ENCODE measurements at places on chromosomes 12 and 14.

DNA sequence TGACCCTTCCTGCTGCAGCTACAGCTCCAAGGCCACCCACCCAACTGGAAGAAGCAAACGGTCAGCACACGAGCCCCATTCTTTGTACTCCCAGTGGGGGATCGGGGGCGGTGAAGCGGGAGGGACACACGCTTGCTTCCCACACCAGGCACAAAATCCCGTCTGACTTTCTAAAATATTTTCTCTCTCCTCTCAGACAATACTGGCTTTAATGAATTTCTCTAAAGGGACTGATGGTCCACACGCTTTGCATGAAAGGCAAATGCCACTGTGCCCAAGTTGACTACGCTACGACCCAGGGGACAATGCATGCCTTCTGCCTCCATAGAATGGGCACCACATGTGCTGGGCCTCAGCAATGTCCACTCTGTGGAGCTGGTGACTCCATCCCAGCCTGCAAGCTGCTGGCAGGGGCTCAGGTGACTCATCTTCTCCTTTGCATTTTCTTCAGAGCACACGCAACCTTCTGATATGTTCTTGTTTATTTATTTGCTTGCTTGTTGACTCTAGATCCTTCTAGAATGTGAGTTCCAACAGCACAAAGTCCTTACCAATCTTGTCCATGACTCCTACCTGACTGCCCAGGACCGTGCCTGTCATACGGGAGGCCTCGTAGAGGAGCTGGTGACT, 15.6 kb downstream of the SYNE3 start:
- DNase-seq: peak; percentile 76

DNA sequence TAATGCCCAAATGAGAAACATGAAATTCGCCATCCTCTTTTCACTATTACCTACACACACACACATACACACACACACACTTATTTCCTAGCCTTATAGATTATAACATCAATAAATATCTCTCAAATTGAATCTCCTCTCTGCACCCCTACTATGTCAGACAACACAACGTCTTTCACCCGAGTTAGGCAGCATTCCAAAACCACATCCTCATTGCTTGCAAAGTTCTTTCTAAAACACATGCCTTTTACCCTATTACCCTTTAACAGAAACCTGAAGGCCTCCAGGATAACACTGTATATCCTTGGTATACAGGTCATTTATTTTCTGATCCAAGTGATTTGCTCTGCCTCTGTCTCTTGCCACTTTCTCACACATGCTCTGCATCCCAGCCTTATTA, 56.3 kb downstream of the KCNH5 start:
- no peak for DNase-seq

GRCh38 chr14:38040411-38040810, 167.3 kb upstream of the SSTR1 start:
- DNase-seq: no peak

DNA sequence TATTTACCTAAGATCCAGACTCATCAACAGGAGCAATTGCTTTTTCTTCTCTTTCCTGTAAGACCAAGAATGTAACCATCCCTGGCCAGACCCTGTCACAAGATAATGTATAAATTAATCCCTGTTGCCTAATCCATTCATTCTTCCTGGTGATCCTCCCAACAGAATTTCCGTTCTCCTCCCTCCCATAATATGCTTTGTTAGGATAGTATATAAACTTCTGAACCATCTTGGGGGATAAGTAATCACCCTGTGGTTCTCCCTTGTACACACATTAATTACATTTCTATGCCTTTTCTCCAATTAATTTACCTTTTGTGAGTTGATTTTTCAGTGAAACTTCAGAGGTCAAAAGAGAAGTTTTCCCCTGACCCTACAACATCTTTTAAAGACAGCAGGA, 76.2 kb upstream of the RASSF8 start:
- no peak for DNase-seq

DNA sequence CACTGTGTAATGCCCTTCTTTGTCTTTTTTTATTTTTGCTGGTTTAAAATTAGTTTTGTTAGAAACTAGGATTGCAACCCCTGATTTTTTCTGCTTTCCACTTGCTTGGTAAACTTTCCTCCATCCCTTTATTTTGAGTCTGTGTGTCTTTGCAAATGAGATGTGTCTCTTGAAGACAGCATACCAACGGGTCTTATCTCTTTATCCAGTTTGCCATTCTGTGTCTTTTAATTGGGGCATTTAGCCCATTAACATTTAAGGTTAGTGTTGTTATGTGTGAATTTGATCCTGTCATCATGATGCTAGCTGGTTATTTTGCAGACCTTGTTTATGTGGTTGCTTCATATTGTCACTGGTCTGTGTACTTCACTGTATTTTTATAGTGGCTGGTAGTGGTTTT, 43.5 kb upstream of the LALBA start:
- DNase-seq: no peak

DNA sequence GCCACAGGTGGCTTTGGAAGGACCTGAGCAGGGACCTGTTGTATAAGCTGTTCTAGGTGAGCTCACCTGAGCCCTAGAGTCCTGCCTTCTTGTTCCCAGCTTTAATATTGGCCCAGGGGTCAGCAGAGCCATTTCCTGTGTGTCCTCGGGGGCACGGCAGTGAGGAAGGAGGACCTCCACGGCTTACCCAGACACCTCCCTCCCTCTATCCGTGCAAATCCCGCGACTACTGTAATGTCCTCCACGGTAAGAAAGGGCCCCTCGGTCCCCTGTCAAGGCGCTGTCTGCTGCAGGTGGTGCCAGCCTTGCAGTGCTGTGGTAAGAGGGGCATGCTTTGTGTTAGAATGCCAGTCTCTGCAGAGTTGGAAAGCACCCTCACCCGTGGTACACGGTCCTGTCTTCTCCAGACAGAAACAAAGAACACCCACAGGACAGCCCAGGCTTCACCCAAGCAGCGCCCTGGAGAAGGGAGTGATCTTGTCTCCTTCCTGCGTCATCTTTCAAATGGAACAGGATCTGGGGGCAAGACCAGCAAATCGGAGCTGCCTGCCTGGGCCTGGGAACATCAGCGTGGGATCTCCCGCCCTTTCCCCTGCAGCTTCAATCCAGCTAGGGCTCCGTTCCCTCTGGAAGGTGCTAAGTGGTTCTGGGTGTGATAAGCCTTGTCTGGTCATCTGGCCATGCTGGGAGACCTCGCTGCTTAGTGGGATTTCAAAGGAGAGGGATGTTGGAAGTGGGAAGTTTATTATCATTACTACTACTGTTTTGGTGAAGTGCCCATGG, 20.2 kb upstream of the FZD10 start:
- DNase-seq: no peak

- DNase-seq: peak; percentile 28
Observed at GRCh38 chr12:88371416-88372183, 208.7 kb downstream of the KITLG start.

DNA sequence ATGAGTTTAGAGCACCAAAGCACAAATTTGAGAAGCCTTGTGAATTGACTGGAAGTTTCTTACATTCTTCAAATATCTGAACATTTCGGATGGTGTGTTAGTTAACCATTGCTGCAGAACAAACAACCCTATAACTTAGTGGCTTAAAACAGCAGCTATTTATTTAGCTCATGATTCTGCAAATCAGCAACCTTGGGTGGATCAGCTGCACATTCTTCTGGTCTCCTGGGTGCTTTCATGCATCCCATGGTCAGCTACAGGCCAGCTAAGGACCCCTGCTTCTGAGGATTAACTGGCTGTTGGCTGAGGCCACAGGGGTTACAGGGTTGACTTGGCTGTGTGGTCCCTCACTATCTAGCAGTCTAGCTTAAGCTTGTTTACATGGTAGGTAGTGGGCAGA, 114.0 kb upstream of the HIF1A start:
- no peak for DNase-seq

GRCh38 chr12:39780913-39781446, 161.4 kb upstream of the ABCD2 start:
- no peak for DNase-seq

DNA sequence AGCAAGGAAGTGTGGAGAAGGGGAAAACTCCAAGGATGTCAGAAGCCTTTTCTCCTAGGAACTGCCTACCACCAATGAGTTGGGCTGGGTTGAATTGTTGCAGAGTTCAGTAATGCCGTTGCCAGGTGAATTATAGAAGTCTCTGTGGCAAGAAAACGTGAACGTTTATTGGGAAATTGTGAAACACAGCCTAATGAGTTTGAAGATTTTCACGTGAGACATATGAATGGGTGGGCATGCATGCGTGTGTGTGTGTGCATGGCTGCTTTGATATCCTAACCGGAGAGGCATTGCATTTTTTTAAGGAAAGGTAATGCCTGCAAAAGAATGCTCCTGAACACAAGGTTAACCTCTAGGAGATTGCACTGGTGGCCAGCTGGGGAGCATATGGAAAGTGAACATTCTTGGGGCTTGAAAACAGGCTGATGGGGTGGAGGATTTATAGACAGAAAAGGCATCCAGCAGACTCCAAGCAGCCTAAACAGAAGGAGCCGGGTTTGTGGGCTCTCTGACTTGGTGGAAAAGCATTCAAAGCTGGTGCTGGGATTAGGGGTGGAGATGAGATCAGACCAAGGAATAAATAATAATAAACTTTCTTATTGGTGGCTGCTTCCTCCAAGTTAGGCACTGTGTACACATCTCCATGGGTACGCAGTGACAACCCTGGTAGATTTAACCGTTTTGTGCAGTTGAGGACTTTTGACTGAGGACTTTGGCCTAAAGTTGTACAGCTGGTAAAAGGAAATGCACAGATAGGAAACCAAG, 67.8 kb downstream of the NTF3 start:
- DNase-seq: no peak

GRCh38 chr14:79575032-79575431, 636.3 kb downstream of the DIO2 start:
- no peak for DNase-seq

DNA sequence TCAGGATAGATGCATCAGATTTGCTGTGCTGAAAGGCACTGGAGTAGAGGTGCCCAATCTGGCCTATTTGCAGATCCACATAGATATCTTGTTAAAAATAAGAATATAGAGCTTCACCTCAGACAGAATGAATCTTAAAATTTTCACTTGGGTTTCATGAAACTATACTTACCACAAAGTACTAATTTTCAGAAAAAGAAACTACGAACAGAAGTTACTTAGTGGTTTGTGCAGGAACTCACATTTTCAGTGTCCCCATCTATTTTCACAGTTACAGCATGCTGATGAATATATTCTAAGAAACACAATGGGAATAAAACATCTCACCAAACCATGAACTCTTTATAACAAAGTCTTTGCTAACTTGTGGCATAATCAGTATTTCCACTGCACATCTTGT, 449.4 kb downstream of the RERGL start:
- no peak for DNase-seq

DNA sequence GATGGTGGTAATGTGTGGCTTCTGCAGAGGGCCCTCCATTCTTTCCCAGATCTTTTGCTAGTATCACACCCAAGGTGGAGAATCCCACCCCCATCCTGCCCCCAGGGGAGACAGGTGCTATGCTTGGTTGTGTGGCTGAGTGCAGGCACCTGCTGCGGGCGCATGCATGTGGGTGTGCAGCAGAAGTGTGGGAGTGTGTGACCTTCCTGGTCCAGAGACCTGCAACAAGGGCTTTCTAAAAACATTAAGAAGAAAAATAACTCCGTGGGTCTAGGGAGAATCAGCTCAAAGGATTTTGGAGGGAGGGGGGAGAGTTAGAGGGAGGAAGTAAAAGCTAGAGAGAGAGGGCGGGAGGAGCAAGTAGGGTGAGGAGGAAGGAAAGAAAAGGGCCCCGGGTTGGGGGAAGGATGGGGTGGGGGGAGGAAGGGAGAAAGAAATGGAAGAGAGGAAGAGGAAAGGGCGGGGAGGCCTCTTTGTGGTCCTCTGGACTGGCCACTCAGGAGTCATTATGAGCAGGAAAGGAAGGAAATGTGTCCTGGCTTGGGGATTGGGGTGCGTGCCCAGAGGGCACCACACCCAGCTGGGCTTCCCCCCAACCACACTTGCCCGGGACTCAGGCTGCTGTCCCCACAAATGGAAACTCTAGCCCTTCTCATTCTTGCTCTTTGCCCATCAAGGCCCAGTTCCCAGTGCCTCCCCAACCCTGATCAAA, 3.1 kb upstream of the FIGNL2 start:
- DNase-seq: peak; percentile 39

- no peak for DNase-seq
Observed at GRCh38 chr12:112589275-112589674, 170.5 kb downstream of the PTPN11 start.

DNA sequence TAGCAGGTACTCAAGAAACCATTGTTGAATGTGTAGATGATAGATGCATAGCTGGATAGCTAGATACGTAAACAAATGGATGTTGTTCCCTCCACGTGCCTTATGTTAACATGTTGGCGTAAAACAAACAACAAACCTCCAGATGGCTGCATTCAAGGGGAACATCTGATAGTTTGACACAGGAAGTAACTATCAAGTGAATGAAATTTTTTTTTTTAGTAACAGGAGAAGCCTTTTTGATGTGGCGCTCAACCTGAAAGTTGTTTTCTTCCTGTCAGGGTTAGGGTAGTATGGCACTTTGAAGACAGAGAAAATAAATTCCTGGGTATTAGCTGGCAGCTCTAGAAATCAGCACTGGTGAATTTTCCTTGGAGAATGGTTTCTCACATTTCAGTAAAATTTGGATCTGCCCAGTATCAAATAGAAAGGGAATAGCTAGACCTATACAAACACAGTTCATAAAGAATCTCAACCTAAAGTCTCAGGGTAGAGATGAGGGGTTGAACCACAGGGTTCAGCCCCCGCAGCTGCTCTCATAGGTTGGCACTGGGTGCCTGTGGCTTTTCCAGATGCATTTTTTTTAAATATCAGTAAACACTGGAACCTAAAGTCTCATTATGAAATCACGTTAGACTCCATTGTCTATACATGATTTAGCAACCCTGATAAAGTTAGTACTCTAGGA, 18.8 kb upstream of the RAP1B start:
- no peak for DNase-seq

GRCh38 chr12:48779869-48780268, 9.0 kb downstream of the ADCY6 start:
- DNase-seq: peak; percentile 62

DNA sequence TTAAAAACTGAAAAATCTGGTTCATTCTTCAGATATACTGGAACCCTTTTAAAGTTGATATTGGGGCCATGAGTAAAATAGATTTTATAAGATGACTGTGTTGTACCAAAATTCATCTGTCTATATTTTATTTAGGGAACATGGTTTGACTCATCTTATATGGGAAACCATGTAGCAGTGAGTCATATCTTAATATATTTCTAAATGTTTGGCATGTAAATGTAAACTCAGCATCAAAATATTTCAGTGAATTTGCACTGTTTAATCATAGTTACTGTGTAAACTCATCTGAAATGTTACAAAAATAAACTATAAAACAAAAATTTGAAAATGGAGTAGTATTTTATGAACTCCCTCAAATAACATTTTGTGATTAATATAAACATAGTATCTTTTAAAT, 14.2 kb downstream of the PTGER2 start:
- DNase-seq: no peak

GRCh38 chr12:94815450-94815849, 165.1 kb upstream of the TMCC3 start:
- no peak for DNase-seq

GRCh38 chr12:42779186-42779859, 189.8 kb upstream of the PRICKLE1 start:
- no peak for DNase-seq

- no peak for DNase-seq
Observed at GRCh38 chr12:52353766-52354165, 13.5 kb downstream of the KRT85 start.
